ENCODE measurements at places on chromosomes 4 and X.

DNA sequence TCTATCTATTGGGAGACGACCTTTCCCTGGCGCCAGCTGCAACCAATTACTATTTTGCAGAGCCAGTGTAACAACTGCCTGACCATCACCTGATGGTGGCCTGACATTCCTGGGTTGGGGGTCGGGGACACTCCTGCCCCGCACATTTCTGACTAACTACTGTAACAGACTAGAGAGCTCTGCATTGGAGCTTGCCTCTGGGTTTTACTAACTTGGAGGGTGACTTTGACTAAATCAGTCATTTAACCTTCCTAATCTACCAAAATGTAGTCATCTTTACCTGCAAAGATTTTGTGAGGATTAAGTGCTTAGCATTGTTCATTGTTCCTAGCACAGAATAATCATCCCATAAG lies 37.5 kb upstream of the ABCG2 start:
- no peak overlapping the region for H3K27ac ChIP-seq
- DNase-seq = peak; percentile 51
- no peaks in the 10 kb centered on the region for H3K27me3 ChIP-seq
- H3K4me1 ChIP-seq = peaks cover 6% of the 10 kb centered on the region
- no peaks in the 10 kb centered on the region for H3K36me3 ChIP-seq

DNA sequence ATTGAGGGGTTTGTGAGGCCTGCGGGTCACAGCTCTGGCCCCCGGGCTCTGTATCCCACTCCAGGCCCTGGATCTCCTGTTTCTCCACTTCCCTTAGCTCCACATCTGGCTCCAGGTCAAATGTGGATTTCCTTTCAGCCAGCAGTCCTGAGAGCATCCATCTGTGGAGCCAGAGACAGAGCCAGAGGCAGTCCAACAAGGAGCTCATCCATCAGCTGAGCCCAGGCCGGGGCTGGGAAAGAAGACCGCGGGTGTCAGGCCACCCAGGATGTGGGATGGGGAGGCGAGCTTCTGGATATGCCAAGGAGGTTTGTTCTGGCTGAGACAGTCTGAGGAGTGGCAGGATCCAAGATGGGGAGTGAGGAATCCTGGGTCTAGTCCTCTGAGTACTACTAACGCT lies 91.7 kb downstream of the EFNB1 start:
- no peaks in the 10 kb centered on the region for H3K27me3 ChIP-seq
- no peak overlapping the region for H3K27ac ChIP-seq
- 0 out of 2 replicates have a peak, but pooled peaks cover 5% of the 10 kb centered on the region for H3K4me1 ChIP-seq
- H3K36me3 ChIP-seq = no peaks in the 10 kb centered on the region
- no peak overlapping the region for H3K4me3 ChIP-seq
- no peak for DNase-seq

DNA sequence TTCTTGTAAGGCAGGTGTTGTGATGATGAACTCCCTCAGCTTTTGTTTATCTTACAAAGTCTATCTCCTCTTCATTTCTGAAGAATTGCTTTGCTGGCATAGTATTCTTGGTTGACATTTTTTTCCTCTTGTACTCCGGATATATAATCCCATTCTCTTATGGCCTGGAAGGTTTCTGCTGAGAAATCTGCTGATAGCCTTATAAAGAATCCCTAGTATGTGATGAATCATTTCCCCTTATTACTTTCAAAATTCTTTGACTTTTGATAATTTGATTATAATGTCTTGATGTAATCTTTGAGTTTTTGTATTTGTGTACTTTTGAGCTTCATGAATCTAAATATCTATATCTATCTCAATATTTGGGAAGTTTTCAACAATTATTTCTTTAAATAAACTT lies 655.3 kb upstream of the MAGEB2 start:
- no peak for DNase-seq
- no peaks in the 10 kb centered on the region for H3K27me3 ChIP-seq
- no peaks in the 10 kb centered on the region for H3K36me3 ChIP-seq
- H3K4me3 ChIP-seq = no peak overlapping the region
- H3K27ac ChIP-seq = no peak overlapping the region
- no peaks in the 10 kb centered on the region for H3K4me1 ChIP-seq

DNA sequence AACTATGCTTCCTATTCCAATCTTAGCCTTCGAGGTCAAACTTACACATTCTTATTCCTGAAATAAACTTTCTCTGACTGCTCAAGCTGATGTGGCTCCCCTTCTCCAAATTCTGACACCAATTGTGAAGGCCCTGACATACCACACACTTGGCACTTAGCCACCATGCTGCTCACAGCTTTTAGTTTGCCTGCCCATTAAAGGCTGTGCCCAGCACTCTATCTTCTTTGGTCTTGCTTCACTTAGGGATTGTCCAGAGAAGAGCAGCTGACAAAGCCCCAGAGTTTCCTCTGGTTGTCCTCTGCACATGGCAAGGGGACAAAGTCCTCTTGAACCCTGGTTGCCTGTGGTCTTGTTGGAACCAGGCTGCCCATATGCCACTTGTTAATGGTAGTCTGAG lies 126.1 kb downstream of the ARHGEF9 start:
- no peak overlapping the region for H3K27ac ChIP-seq
- H3K27me3 ChIP-seq = no peaks in the 10 kb centered on the region
- H3K4me1 ChIP-seq = no peaks in the 10 kb centered on the region
- H3K4me3 ChIP-seq = no peak overlapping the region
- no peak for DNase-seq

GRCh38 chr4:53818104-53818503 lies 226.8 kb upstream of the LNX1 start:
- no peaks in the 10 kb centered on the region for H3K4me1 ChIP-seq
- H3K27me3 ChIP-seq = no peaks in the 10 kb centered on the region
- H3K4me3 ChIP-seq = no peak overlapping the region
- no peak overlapping the region for H3K27ac ChIP-seq
- DNase-seq = no peak

- H3K27ac ChIP-seq = no peak overlapping the region
- DNase-seq = no peak
- no peaks in the 10 kb centered on the region for H3K4me1 ChIP-seq
- no peaks in the 10 kb centered on the region for H3K27me3 ChIP-seq
- no peak overlapping the region for H3K4me3 ChIP-seq
- H3K36me3 ChIP-seq = no peaks in the 10 kb centered on the region
Measured at GRCh38 chr4:12446657-12447185, 1018.0 kb upstream of the HS3ST1 start.

DNA sequence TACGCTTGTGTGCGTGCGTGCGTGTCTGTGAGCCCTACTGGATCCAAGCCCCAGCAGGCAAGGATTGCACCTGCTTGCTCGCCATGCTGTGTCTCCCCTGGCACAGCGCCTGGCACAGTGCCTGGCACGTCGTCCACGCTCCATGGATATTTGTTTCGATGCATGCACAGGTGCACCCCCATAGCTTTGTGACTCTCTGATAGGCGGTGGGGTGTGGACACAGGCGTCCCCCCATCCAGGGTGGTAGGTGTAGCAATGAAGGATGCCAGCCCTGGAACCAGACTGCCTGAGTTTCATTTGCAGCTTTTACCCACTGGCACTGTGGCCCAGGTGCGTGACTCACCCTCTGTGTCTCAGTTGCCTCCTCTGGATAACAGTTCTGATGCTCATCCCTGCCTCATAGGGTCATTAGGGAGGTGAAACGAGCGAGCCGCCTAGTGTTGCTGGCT lies 20.2 kb downstream of the PIGG start:
- peaks cover 37% of the 10 kb centered on the region for H3K36me3 ChIP-seq
- no peak overlapping the region for H3K4me3 ChIP-seq
- H3K4me1 ChIP-seq = no peaks in the 10 kb centered on the region
- H3K27ac ChIP-seq = no peak overlapping the region

- H3K4me1 ChIP-seq = no peaks in the 10 kb centered on the region
- H3K36me3 ChIP-seq = no peaks in the 10 kb centered on the region
- no peaks in the 10 kb centered on the region for H3K27me3 ChIP-seq
Measured at GRCh38 chrX:40109288-40110008, 11.7 kb upstream of the BCOR start.

- H3K4me3 ChIP-seq = no peak overlapping the region
- no peak for DNase-seq
Measured at GRCh38 chr4:26194764-26195163, 126.0 kb upstream of the RBPJ start.

DNA sequence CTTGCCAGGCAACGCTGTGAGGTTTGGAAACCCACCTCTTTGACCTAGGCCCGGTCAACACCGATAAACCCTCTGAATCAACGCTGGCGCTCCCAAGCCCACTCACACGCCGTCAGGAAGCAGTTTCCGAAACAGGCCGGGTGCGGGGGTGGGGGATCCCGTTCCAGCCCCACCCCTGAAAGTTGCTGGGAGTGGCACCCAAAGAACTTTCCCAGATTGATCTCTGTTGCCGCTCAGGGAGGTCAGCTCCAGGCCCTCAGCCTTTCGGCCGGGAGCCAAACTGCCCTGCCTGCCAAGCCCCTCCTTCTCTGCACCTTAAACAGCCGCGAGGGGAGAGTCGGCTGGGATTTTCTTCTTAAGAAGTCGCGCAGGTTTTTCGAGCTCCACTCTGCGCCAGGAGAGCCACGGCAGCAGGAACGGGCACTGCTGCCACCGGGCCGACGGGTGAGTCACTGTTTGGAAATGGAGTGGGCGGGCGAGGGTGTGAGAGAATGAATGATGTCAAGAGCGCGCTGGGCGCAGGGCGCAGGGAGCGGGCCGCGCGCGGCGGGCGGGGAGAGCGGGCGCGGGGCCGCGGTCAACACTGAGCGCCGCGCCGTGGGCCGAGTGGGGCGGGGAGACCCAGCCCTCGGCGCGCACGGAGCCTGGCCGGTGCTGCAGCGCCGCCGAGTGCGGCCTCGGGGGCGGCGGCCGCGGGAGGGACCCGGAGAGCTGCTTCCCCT lies at the start of gene SGMS2:
Gene SGMS2, plus strand, starts transcription at position 583 of the 722 bp plus-strand sequence. CDS start 70,622 bp downstream, outside the sequence.
- no peaks in the 10 kb centered on the region for H3K4me1 ChIP-seq
- peak within 1 kb of the TSS; percentile 54 for H3K4me3 ChIP-seq
- DNase-seq = no peak
- no peaks in the 10 kb centered on the region for H3K36me3 ChIP-seq
- no peak within 1 kb of the TSS for H3K27ac ChIP-seq

DNA sequence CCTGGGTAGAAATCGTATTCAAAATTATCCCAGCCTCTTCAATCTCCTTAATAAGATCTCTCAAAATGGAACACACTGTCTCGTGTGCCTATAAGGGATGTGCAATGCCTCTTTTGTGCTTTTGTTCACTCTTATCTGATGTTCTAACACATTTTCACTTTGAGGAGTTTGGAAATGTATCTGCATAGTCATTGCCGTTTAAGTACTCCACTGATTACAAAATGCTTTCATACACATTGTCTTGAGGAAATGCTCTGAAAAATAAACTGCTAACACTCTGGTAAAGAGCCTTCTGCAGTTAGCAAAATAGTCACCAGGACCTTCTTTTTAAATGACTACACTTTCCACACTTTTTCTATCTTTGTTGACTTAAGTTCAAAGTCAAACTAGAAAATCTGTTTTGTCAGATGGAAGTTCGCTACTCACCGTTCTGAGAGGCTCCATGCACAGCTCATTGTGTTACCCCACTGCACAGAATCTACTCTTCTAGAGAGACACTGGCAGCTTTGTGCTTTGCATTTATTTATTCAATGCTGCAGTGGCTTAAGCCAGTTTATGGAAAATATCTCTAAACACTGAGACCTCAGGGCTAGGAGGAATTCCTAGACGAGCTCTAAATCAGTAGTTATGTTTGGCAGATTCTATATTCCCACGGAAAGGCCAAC lies 159.0 kb downstream of the CHIC2 start:
- no peaks in the 10 kb centered on the region for H3K4me1 ChIP-seq
- no peak overlapping the region for H3K27ac ChIP-seq
- no peaks in the 10 kb centered on the region for H3K36me3 ChIP-seq
- no peak for DNase-seq
- no peaks in the 10 kb centered on the region for H3K27me3 ChIP-seq

- H3K36me3 ChIP-seq = no peaks in the 10 kb centered on the region
- no peak overlapping the region for H3K27ac ChIP-seq
- H3K4me1 ChIP-seq = no peaks in the 10 kb centered on the region
Measured at GRCh38 chr4:142600952-142601351, 245.1 kb downstream of the INPP4B start.

DNA sequence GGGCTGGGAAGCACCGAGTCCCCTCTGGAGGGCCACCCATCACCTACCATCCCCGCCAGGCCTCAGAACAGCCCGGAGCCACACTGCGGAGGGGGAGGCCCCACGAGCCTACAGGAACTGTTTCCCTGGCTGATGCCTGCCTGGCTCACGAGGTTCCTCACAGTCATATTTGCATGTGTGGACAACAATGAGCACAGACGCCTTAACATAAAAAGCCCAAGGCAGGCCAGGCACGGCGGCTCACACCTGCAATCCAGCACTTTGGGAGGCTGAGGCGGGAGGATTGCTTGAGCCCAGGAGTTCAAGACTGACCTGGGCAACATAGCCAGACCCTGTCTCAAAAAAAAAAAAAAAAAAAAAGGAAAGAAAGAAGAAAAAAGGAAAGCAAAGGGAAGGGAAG lies 125.9 kb downstream of the FAM53A start:
- H3K36me3 ChIP-seq = no peaks in the 10 kb centered on the region
- H3K27ac ChIP-seq = no peak overlapping the region
- DNase-seq = no peak
- no peak overlapping the region for H3K4me3 ChIP-seq
- H3K4me1 ChIP-seq = no peaks in the 10 kb centered on the region

DNA sequence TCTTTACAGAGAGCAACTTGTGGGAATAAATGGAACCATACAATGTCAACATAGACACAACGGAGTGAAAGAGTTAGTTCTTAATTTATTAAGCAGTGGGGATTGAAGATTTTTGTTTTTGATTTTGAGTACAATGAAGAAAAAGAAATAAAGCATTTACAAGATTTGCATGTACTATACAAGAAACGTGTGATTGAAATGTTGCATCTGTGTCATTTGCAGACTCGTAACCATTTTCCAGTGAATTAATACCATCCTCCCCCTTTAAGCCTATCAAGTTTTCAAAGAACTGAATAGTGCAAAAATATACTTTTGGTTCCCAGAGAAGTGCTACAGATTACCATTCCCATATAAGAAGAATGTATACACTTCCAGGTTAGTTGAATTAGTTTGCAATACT lies 8.6 kb upstream of the KDR start:
- H3K36me3 ChIP-seq = no peaks in the 10 kb centered on the region
- H3K4me1 ChIP-seq = peaks cover 16% of the 10 kb centered on the region
- no peaks in the 10 kb centered on the region for H3K27me3 ChIP-seq
- no peak overlapping the region for H3K27ac ChIP-seq
- H3K4me3 ChIP-seq = no peak overlapping the region

DNA sequence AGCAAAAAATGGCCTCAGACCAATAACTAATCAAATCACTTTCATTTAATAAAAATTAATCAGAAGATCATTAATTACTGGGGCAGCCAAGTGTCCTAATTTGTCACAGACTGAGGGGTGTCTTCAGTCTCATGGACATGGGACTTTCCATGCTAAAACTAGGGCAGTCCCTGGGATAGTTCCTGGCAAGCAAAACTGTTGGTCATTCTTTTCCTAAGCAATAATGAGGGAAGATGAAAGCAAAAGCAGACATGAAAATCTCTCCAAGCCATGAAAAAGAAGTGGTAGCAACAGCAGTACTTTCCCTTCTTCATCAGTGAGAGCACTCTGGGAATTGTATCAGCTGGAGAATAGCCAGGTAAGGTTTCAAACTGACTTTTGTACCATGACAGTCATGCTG lies 3.7 kb upstream of the ANTXR2 start:
- H3K27me3 ChIP-seq = no peaks in the 10 kb centered on the region
- no peak overlapping the region for H3K4me3 ChIP-seq
- DNase-seq = no peak
- no peak overlapping the region for H3K27ac ChIP-seq
- no peaks in the 10 kb centered on the region for H3K36me3 ChIP-seq

Data from H1 (cell line).